ENCODE measurements at places on chromosomes 6 and 20.
A peak's percentile ranks its signal among the peaks of the same experiment; 100 is the strongest.

- DNase-seq, result no peak
Measured at GRCh38 chr6:19309661-19310060, 527.5 kb upstream of the ID4 start.

DNA sequence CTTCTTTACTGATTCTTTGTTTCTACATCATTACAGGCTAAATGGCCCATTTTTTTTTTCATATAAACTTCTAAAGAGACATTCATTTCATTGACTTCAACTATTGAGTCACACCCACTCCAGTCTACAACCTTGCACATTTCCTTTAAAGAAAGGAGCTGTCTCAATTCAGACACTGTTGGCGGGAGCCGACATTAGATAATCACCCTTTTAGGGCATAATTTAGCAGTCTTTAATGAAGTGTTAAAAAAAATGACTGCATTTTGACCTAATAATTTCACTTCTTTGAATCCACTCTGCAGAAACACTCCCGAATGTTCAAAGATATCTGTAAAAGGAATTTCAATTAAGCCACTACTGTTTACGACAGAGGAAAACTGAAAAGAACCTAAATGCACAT, 1.5 kb downstream of the EPM2A start:
- no peak for DNase-seq

- no peak for DNase-seq
Measured at GRCh38 chr6:13253272-13253671, 75.1 kb downstream of the TBC1D7 start.

DNA sequence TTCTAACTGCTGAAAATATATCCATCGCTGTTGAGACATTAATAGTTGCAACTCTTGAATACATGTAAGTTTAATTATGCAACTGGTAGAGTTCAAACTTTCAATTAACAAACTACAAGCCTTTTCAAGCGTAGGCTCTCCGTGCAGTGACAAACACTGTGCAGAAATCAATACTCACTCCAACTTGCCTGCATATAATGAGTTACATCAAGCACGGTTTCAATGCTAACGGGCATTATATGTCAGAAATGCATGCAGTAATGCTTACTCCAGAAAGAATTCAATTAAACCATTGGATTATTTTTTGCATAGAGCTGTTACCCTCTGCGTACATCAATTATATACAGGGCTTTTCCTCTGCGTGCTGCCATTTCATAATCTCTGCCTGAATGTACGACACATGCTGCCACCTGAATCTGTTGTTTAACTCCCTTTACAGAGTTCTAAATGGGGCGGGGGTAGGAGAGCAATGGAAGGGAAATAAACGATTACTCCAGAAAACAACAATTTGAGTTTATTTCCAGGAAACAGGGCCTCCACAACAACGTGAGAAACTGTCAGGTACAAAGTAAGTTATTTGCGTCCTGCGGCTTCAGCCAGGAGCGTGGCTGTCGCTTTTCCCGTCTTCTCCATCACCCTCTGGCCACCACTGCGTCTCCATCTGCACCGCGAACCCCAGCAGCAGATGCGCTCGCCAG, 1.8 kb downstream of the PTPRK start:
- DNase-seq, result no peak

DNA sequence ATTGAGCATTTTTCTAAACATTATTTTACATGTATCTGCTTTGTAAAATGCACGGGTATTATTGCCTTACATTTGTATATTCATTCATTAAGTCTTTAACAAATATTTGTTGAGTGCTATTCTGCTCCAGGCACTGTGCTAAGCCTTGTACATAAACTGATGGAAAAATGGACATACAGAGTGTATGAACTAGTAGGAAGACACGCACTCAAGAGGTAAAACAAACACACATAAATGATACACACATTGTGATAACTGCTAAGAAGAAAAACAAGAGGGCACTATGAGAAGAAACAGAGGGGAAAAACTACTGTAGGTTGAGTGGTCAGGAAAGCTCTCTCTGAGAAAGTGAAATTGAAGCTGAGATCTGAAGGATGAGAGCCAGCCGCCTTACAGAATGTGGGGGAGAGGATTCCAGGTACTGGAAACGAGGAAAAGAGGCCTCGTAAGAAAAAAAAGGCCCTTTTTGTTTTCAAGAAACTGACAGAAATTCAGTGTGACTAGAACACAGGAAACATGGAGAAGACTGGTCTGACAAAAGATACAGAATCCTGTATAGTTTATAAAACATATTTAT, 117.5 kb downstream of the EYA4 start:
- no peak for DNase-seq

GRCh38 chr20:51488331-51488730, 54.2 kb downstream of the NFATC2 start:
- DNase-seq, result no peak

- DNase-seq, result no peak
Measured at GRCh38 chr20:62155428-62156253, 12.1 kb downstream of the SS18L1 start.

DNA sequence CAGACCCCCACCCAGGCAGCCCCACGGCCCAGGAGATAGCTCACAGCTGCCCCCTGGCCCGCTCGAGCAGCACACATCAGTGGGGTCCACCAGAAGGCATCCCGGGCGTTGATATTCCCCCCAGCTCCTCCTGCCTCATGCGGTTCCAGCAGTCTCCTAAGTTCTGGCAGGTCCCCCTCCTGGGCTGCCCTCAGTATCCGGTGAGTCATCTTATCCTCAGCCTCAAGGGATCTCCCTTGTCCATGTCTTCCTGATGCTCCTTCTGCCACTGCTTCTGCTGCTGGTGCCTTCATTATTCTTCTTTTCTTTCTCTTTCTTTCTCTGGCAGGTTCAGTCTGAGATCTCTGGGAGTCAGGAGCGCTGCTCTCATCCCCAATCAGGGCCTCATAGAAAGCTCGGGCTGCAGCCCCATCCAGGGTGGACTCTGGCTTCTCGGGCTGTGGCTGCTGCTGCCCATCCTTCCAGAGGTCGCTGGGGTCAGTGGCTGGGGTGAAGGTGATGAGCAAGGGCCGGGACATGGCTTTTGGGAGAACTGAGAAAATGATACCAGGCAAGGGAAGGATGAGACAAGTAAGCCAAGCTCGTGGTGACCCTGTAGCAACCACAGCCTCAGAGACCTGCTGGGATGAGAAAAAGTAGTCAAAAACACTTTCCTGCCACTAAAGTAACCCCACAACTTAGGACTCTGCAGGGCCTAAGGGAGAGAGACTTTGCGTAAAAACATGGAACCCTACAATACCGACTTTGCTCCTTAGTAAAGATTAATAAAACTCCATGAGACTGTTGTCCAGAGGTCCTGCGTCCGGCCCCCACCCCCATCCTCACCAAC, 622 bp downstream of the GPANK1 start:
- DNase-seq, result peak; percentile 73

GRCh38 chr6:29005183-29005885, at the start of gene ZNF311:
TSS of gene ZNF311 (minus strand) at chr6:29005315. CDS start at chr6:29003954, 1,361 bp downstream.
- peak; percentile 80 for DNase-seq

DNA sequence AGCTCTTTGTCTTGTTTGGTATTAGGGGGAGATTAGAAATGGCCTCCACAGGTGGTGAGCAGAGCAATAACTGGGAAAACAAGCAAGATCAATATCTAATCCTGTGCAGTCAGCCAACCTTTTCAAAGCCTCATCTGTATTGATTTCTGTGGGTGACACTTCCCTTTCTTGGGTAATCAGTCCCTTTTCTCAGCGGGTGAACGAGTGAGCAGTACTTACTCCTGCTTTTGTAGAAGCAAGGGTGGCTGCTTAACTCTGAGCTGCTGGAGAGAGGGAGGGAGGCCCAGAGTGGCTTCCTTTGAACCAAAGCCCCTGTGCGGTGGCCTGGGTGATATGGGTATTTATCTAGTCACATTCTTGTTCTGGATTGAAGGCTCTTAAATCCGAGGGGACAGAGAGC, 254.8 kb upstream of the CHD6 start:
- no peak for DNase-seq

- DNase-seq, result no peak
Measured at GRCh38 chr6:72365773-72366172, 256.1 kb upstream of the KCNQ5 start.

DNA sequence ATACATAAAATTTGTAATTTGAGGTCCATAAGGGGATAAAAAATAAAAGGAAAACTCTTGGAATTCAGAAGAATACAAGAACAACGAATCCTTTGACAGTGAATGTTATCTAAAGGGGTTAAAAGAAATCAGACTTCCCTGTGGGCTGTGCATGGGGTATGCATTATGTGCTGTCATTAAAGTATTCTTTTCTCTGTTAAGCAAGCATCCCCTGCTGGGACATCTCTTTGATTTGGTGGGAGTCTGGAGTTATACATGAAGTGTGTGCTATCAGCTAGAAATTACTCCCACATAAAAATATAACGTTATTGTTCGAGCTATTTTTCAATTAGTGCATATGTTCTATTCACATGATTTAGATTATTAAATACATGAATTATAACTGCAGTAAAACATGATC, 195.2 kb downstream of the CENPW start:
- no peak for DNase-seq

DNA sequence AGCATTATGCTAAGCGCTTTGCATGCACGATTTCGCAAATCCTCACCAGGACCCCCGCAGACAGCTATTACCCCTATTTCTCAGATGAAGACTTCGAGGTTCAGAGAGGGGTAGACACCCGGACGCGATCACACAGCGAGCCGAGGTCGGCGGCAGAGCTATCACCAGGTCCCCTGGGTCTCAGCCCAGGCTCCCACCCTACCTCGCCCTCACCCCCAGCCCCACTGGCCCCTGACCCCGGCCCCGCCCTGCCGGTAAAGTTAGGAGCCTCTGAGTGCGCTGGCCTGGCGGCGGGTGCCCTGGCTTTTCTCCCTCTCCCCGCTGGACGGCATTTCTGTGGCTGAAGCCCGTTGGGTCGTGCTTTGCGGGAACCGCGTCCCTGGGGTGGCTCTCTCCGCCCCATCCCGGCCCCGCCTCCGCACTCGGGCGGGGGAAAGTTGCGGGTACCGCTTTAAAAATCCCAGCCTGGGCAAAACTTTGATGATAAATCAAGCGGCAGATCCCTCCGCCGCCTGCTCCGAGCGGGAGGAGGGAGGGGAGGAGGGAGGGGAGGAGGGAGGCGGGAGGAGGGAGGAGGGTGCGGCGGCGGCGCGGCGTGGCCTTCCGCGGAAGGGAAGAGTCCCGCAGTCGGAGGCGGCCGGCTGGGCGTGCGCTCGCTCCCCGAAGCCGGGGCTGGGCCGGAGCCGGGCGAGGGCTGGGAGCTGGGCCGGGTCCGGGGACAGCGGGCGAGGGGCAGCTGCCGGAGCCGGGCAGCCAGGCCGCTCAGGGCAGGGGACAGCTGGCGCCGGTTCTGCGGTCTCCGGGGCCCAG, at the start of gene VSTM2L:
TSS of gene VSTM2L (plus strand) at position 624 of the 810 bp plus-strand sequence. CDS start 224 bp downstream, outside the sequence.
- peak; percentile 77 for DNase-seq

DNA sequence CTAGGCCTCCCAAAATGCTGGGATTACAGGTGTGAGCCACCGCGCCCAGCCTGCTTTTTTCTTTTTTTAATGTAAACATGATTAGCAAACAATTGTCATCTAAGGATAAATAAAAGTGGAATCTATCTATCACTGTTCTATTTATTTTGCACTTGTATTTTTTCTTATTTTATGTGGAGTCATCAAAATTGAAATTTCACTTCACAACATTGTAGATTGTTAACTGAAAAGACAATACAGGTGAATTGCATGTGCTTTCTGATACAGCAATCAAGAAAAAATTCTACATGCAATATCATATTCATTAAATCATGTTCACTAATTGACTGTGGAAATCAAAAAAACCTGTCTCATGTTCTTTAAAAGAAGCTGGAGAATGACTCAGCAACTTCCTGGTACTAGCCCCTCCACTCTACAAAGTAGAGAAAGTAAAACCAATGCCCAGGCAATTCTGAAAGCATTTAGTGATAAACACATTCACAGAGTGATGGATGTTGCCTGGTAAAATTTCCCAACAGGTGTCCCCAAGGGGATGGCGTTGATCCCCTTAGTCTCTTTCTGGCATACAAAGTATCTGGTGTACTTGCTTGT, 10.7 kb upstream of the RFX6 start:
- DNase-seq, result no peak

- DNase-seq, result peak; percentile 67
Measured at GRCh38 chr6:53623497-53623896, 42.1 kb downstream of the KLHL31 start.

GRCh38 chr20:51966296-51966971, 164.1 kb upstream of the SALL4 start:
- DNase-seq, result peak; percentile 85

DNA sequence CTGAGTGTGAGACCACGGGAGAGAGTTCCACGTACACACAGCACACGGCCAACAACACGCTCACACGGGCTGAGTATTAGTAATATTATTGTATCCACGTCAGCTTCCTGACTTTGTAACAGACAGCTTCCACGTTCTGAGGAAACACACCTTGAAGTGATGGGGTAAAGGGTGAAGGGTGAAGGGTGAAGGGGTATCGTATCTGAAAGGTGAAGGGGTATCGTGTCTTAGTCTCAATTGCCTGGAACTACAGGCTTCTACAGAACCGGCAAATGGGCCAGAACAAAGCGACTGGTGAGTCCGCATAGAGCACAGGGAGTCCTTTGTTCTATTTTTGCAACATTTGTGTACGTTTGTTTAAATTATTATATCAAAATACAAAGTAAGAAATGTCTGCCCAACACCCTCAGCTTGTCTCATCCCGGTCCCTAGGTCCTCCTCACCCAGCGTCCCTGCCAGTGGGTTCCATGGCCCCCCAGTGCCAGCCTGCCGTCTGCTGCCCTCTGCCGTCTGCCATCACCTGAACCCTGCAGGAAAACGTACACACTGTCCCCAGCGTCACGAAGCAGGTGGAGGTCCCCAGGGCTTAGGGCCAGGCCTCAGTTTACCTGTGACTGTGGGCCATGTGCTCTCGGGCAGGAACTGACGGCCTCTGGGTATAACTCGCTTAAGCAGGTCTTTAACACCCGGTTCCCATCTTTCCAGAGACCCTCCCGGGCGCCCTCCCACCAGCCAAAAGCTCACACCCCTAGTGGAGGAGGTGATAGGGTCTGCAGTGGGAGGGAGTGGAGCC, 4.4 kb upstream of the HELZ2 start:
- DNase-seq, result no peak

GRCh38 chr6:166708460-166708859, 81.4 kb upstream of the RPS6KA2 start:
- no peak for DNase-seq

GRCh38 chr6:37283268-37283667, 25.3 kb upstream of the TMEM217 start:
- DNase-seq, result no peak

GRCh38 chr20:22453244-22454080, 130.9 kb downstream of the FOXA2 start:
- peak; percentile 22 for DNase-seq

GRCh38 chr20:14189794-14190402, 147.5 kb downstream of the FLRT3 start:
- DNase-seq, result peak; percentile 53

GRCh38 chr6:90224196-90224595, 72.4 kb downstream of the BACH2 start:
- DNase-seq, result no peak

GRCh38 chr20:25037288-25038102, 20.4 kb downstream of the ACSS1 start:
- DNase-seq, result no peak

DNA sequence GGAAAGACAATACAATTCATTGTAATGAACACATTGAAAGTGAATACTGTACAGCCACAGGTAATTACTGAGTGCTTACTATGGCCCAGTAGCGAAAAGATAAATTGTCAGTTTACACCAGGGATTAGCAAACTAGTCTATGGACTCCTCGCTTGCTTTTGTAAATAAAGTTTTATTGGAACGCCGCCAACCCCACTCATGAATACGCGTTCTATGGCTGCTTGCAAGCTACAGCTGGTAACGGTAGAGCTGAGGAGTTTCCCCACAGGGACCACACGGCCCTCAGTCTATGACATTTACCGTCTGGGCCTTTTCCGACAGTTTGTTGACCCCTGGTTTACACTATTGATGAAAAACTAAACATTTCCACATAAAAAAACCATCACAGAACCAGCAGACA, 24.2 kb downstream of the LAMA5 start:
- DNase-seq, result no peak

GRCh38 chr6:169269180-169270076, 15.8 kb upstream of the THBS2 start:
- DNase-seq, result peak; percentile 66
